Hematopoietic multipotent progenitor cell treated with erythropoietin and hydrocortisone succinate and interleukin-3 and kit ligand, for 6 days (in vitro differentiated cells): ENCODE measurements at places on chromosomes 12 and 14.

DNA sequence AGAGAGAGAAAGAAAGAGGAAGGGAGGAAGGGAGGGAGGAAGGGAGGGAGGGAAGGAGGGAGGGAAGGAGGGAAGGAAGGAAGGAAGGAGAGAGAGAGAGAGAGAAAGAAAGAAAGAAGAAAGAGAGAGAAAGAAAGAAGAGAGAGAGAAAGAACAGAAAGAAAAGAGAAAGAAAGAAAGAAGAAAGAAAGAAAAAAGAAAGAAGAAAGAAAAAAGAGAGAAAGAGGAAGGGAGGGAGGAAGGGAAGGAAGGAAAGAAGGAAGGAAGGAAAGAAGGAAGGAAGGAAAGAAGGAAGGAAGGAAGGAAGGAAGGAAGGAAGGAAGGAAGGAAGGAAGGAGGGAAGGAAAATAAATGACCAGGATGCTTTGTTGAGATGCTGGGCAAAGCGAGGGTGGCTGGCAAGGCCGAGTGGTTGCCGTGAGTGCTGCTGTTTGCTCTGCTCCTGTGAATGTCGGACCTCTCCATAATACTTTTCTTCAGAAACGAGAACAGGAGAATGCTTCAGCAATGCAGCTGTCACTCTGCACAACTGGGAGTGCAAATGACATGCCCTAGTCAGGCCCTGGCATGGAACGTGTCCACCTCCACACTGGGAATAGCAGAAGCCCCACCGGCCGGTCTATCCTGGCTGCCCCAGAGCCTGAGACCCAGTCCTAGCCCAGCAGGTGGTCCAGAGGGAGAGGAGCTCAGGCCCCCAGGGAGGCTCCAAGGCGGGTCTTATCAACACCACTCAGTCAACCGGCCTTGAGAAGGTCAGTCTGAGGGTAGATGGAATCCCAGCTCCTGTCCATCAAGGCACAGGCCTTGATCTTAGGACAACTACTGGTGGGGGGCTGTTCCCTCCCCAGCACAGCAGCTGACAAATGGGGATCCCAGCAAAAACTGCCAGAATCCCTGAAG, 25.1 kb upstream of the EIF5 start:
- DNase-seq, result no peak

GRCh38 chr14:93115069-93115820, 480 bp downstream of the ITPK1 start:
- DNase-seq, result peak; percentile 91

- no peak for DNase-seq
These were observed 23.7 kb downstream of the CDC42BPB start for GRCh38 chr14:103033681-103034096.

DNA sequence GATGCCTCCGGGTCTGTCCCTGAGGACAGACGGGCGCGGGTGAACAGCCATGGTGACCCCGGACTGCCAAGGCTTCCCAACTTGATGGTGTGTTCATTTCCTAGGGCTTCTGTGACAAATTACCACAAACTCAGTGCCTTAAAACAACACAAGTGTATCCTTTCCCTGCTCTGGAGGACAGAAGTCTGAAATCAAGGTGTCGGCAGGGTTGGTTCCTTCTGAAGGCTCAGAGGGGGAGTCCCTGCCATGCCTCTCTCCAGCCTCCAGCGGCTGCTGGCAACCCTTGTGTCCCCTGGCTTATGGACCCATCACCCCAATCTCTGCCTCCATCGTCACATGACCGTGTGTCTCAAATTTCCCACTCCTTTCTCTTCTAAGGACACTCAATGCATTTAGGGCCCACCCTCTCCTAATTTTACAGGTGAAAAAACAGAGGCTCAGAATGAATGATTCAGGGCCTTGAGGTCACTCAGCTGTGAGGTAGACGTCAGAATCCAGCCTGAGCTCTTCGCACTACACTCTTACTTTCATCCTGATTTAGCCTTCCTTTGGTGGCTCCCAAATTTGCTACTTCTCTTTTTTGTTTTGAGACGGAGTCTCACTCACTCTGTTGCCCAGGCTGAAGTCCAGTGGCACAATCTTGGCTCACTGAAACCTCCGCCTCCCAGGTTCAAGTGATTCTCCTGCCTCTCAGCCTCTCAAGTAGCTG, 45.4 kb downstream of the VCPKMT start:
- DNase-seq, result no peak

GRCh38 chr12:15688202-15688736, 100.9 kb downstream of the EPS8 start:
- DNase-seq, result peak; percentile 53

GRCh38 chr14:79663453-79663852, 547.9 kb downstream of the DIO2 start:
- no peak for DNase-seq

GRCh38 chr12:129556082-129556481, 347.7 kb downstream of the TMEM132D start:
- no peak for DNase-seq
